Stimulated activated CD4-positive, alpha-beta T cell treated with anti-CD3 and anti-CD28 coated beads, Interleukin-15, amount 100 ng/mL, for 1 hour (primary cell): ENCODE measurements at places on chromosomes 4 and X.

GRCh38 chr4:127210893-127211649 is 421.7 kb upstream of the INTU start:
- no peak for DNase-seq

- no peak for DNase-seq
These were observed 57.3 kb upstream of the STIM2 start for GRCh38 chr4:26803211-26803861.

GRCh38 chr4:126306152-126306869 is 991.6 kb downstream of the FAT4 start:
- no peak for DNase-seq

GRCh38 chr4:4867375-4868039 is 8.0 kb downstream of the MSX1 start:
- no peak for DNase-seq

- no peak for DNase-seq
These were observed 76.0 kb downstream of the PJA1 start for GRCh38 chrX:69089203-69089602.

GRCh38 chr4:40865696-40866095 is 115.9 kb downstream of the NSUN7 start:
- DNase-seq: no peak

- DNase-seq: no peak
These were observed 509.9 kb downstream of the SPOCK3 start for GRCh38 chr4:166724369-166724768.
